ENCODE measurements at places on chromosomes 1 and 21.

- no peak for DNase-seq
These were observed 20.6 kb downstream of the COL6A2 start for GRCh38 chr21:46118316-46119143.

DNA sequence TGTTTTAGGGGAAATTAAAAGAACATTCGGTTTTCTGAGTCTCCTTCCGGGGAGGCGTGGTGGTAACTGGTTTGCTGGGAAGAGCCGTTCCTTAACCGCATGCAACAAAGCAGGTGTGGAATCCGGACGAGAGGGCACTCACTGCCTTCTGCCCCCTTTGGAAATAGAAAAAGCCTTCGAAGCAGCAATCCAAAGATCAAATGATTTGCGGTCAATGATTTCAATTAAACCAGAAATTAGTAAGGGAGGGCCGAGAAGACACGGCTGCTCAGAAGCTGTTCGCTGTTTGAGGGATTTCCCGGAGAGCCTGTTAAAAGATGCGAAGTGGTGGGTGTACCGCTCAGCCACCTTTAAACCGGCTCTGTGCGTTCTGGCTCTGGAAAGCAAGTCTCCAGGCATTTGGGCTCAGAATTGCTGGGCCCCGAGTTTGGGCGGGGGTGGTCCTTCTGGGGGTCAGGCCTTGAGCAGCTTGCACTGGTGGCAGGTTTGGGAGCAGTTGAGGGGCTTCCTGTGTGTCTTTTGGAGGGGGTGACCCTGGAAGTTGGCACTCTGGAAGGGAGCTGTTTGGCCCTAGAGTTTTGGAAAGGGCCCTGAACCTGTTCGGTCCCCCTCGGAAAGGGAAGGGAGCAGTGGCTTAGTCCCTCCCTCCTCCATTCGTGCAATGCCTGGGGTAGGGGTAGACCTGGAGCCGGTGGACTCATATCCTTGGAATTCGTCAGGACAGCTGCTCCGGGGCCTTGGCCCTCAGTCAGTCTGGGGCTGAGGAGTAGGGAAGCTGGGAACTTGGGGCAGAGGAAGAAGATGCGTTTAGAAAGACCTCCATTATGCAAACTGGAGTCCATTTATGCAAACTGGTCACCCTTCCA is 3.1 kb downstream of the SIM2 start:
- no peak for DNase-seq

DNA sequence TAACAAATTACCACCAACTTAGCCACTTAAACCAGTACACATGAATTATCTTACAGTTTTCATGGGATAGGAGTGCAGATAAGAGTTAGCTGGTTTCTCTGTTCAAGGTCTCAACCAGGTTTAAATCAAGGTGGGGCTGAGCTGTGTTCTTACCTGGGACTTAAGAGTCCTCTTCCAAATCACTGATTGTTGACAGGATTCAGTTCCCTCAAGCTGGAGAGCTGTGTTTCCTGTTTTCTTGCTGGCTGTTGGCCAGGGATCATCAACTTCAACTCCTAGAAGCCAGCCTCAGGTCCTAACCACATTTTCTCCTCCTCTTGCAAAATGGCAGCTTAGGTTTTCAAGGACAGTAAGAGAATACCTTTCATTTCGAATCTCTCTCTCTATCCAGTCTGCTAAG is 123.8 kb upstream of the CHRM3 start:
- no peak for DNase-seq

DNA sequence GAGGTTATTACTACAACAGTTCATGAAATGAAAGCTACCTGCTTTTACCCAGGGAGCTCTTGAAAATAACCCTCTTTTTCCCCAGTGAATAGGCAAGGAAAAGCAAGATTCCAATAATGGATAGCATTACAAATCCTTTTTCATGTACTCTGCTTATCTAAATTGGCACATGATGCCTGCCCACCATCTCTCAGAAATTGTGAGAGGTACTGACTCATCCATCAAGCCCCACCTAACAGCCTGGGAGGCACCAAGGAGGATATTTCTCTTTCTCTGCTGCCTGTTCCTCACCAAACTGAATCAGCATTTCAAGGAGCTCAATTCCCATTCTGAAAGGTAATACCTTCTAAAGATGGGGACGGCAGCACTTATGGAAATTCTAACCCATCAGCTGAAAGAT is 34.4 kb downstream of the PALMD start:
- no peak for DNase-seq

- no peak for DNase-seq
These were observed 72.7 kb downstream of the CAPZB start for GRCh38 chr1:19412654-19413053.

- no peak for DNase-seq
These were observed 5.3 kb downstream of the MRPS15 start for GRCh38 chr1:36458910-36459309.

Data from tongue (tissue), 3 donors.